ENCODE measurements at places on chromosomes 16 and 17. TPM values are rescaled to one million over a fixed set of nuclear protein-coding genes. Genes with fewer than 3 reads are reported as not detected.

GRCh38 chr17:51725185-51725584, 433.3 kb downstream of the CA10 start:
- no peak for DNase-seq

PMFBP1 gene
- total RNA-seq = 0.41 TPM

DNA sequence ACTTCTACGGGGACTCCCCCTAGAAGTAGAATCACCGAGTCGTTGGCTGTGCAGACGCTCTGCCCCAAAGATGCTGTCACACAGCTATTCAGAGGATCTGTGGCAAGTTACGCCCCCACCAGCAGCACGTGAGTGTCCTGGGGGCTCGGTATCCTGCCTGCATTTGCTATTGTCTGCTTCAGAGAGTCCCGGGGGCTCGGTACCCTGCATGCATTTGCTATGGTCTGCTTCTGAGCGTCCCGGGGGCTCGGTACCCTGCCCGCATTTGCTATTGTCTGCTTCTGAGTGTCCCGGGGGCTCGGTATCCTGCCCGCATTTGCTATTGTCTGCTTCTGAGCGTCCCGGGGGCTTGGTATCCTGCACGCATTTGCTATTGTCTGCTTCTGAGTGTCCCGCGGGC, 23.8 kb upstream of the ZNF469 start:
- DNase-seq = no peak

DNA sequence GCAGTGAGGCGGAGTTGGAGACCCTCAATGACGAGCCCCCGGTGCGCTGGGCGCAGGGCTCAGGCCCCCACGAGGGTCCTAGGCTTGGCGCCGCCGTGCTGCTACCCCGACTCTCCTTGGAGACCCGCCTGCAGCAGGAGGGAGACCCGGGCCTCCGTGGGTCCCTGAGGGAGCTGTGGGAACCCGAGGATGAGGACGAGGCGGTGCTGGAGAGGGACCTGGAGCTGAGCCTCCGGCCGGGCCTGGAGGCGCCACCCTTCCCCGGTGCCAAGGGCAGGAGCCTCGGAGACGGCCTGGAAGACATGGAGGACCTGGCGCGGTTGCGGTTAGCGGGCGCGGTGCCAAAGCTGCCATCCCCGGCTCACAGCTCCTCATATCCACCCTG, 2.3 kb downstream of the MYO15B start:
- no peak for DNase-seq

DNA sequence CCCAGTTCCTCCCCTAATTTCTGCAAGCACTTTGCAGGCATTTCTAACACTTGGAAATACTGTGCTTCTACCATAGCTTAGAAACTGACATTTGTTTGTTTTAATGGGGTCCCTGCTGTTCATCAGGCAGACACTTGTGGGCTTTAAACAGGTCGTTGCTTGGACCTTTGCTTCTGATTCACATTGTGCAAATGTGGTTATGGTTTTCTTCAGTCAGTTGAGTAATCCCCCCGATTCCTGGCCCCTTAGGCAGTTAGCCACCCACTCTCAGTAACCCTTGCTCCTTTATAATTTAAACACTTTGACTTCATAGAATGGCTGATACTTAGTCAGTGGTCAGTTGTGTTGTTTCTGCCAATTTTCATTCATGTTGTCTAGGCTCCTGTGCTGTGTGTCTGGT, 39.4 kb downstream of the SLC47A1 start:
- DNase-seq = no peak

FBF1 gene
- 11.4 TPM for total RNA-seq

GPR139 gene
- 2.4 TPM for total RNA-seq

DNA sequence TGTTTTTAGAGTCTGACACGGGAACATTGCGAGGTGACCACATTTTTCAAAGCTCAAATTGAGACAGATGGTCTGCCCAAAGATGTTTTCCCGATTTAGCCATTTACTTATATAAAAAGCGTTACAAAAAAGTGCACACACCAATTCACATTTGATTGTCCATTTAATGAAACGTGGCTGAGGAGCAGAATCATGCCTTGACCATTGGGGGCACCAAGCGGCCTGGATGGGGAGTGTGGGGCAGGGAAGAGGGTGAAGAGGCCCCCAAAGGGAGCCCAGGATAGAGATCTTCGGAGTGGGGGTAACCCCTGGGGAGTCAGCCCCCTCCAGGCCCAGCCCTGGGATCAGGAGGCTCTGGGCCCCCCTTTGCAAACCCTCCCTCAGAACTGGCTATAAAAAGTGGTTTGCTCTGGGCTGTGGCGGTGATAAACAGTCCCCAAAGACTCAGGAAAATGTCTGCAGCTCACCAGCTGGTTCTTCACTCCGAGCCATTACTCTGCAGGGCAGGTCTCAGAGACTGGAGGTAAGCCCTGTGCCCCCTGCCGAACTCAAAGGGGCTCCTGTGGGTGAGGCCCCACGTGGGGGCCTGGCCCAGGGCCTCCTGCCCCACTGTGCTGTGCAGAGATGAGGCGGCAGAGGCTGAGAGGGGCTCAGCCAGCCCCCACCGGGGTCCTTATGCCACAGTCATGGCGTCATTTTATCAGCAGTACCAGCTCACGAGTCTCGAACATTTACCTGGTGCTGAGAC, 105.9 kb upstream of the SEC14L1 start:
- no peak for DNase-seq

CLEC18C gene
- total RNA-seq = 0.41 TPM

GRCh38 chr17:15456972-15457722, 10.3 kb downstream of the CDRT4 start:
- peak; percentile 20 for DNase-seq

Measured in frontal cortex (tissue), 4 donors.